Stomach (tissue), 19 donors: ENCODE measurements at places on chromosomes 11 and 22. TPM values are rescaled to one million over a fixed set of nuclear protein-coding genes. Genes with fewer than 3 reads are reported as not detected.
A peak's percentile ranks its signal among the peaks of the same experiment; 100 is the strongest.

DNA sequence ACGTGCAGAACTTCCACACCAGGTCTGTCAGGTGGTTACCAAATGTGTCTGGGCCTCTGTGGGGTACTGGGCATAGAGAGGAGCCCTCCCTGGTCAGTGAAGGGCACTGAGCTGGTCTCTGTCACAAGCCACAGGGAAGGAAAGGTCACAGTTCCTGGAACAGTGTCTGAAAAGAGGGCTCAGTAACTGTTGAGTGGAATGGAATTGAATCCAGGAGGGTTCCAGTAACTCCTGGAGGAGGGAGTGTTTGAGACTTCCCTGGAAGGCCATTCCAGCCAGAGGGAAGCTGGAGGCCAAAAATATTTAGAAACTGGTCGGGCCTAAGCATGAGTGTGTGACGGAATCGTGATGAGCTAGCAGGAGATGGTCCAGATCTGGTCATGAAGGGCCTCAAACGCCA is 7.9 kb downstream of the ACTN3 start:
- no peak for DNase-seq

DNA sequence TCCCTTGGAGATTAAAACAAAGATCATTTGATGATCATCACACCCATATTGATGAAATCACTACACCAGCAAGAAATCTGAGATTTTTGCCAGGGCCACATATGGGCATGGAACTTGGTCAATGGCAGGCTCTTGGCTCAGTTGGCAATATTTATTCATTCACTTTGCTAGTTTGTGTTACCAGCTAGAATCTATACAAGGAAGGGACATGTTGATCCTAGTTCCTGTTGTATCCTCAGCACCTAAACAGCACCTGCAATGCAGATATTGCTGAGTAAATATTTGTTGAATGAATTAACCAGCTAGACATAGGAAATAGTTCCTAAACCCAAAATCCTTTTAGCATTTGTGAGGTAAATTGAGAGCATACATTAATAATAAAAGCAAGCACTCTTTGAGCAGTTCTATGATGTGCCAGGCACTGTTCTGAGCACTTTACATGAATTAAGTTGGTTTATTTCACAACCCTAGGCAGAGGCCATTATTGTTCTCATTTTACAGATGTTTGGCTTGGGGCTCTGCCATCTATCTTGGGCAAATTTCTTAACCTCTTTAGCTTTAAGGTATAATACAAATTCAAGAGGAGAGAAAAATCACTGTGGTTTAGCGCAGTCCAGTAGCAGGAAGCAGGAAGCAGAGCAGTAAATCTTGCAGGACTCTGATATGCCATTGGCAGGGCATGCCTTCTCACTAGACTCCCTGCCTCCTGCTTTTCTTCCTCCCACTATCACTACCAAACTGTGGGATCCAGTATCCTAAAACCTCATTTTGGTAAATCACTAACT is 1.6 kb downstream of the TRIM68 start:
- no peak for DNase-seq

GRCh38 chr11:65355013-65355775 is 643 bp downstream of the TIGD3 start:
- no peak for DNase-seq

GRCh38 chr11:14446701-14447169 is 52.9 kb downstream of the COPB1 start:
- no peak for DNase-seq

DNA sequence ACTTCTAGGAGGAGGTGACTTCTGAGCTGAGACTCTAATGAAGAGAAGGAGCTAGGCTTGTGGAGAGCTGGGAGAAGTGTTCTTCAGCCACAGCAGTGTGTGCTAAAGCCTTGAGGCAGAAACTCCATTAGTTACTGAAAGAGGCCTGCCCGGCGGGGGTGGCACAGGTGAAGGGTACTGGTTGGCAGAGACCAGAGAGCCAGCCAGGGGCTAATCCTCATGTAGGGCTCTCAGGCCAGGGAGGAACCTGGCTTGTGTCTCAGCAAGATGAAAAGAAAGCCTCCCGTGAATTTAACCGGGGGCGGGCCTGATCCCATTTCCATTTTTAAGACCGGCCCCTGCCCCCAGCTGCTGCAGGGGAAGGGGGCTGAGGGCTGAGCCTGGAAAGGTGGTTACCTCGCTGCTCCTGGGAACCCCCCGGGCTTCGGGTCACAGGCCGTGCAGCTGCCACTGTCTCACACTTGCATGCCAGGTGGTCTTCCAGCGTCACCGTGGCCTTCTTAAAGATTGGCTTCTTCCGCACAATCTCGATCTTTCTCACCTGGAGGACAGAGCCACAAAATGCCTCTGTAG is 15.0 kb downstream of the PDGFB start:
- DNase-seq = no peak

DNA sequence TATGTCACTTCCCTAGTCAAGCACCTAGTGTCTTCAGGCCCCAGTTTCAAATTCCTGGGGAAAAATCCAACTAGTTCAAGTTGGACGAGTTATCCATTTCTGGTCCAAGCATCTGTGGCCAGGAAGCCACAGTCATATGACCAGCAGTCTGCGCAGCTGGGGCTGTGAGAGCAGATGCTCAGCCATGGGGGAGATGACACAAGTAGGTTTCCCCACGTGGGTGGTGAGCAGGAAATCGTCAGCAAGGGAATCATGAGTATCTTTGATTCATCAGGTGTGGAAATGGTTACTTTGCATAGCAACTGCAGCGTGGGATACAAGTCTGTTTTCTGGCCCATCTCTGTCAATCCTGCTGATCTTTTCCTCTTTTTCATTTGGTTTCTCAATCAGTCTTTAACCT is 185.3 kb downstream of the C11orf91 start:
- DNase-seq = no peak

- no peak for DNase-seq
Observed at GRCh38 chr11:111978028-111978771, 41.1 kb downstream of the DIXDC1 start.

- no peak for DNase-seq
Observed at GRCh38 chr11:19574916-19575315, 137.7 kb upstream of the NAV2 start.

DNA sequence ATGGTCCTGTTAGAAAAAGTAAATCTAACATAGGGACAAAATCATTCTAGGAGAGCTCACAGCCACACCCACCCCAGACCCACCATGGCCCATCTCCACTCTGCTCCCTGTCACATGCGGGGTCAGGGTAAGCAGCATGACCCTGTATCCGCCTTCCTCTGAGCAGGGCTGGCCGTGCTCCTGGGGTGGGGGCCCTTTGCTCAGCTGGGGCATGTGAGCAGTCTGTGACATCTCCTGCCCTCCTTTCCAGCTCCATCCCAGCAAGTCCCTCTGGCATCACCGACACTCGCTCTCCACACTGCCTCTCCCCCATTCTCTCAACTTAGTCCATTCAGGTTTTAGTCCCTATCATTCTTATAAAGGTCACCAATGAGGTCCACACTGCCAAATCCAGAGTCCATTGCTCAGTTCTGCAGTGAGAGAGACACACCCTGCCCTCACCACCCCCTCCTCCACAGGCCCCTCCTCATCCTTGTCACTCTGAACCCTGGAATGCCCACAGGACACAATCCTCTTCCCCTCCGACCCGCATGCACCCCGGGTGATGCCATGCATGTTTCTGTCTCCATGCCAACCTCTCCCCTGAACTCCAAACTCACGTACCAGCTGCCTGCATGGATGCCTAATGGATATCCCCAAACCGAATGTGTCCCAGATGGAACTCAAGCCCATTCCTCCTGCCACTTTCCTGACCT is 65.1 kb upstream of the PITPNB start:
- DNase-seq = no peak

- DNase-seq = no peak
Observed at GRCh38 chr22:45425101-45425500, 11.6 kb downstream of the RIBC2 start.

- DNase-seq = peak; percentile 98
Observed at GRCh38 chr22:36409911-36410756, 22.4 kb upstream of the MYH9 start.

- no peak for DNase-seq
Observed at GRCh38 chr22:46280999-46281623, 13.3 kb downstream of the TTC38 start.

DNA sequence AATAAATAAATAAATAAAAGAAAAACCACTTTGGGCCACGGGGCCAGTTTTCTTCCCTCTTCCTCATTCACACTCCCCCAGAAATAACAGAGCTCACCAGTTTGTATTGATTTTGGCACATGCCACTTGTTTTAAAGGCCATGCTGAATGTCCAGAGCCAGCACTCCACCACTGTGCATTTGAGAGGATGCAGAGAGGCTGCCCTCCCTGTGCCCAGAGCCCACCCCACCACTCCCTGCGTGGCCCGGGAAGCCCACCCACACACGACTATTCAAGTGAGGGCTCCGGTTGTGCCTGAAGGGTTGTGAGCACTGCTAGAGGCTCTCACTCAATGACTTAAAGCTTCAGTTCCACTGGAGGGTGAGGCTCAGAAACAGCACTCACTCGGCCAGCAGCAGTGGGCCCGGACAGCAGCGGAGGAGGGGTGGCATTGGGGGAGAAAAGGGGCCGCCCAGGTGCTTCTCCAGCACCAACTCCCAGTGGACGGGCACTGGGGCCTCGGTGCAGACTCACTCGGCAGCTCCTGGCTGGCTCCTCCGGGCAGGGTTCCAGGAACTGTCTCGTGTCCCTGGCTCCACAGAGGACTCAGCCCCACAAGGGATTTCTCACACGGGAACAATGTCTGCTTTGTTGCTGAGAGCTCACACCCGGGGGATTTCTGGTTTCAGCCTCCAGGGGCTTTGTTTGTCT is 112.7 kb downstream of the SHANK2 start:
- DNase-seq = peak; percentile 84

GRCh38 chr11:114066046-114066648 is 6.6 kb downstream of the ZBTB16 start:
- no peak for DNase-seq

GRCh38 chr11:17791144-17791543 is 56.6 kb downstream of the KCNC1 start:
- DNase-seq = no peak

GRCh38 chr22:31960767-31961166 is 16.4 kb downstream of the YWHAH start:
- no peak for DNase-seq

DNA sequence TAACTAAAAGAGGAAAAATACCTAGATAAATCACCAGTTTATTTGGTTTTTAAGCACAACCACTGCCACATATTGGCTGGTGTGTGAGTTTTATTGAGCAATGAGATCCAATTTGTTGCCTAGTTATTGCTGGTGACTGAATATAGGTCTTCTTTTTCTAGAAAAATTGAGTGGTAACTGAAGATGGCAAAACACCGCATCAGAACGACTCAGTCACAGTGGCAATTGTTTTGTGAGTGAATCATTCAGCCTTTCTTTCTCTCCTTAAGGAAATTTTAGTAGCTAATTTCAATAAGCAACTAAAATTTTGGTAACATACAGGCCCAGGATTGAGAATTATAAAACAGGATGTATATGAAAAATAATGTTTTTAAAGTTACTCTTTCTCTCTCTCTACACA is 533.0 kb downstream of the KCNA4 start:
- DNase-seq = no peak

GRCh38 chr11:60960405-60960804 is 8.4 kb upstream of the SLC15A3 start:
- no peak for DNase-seq

DNA sequence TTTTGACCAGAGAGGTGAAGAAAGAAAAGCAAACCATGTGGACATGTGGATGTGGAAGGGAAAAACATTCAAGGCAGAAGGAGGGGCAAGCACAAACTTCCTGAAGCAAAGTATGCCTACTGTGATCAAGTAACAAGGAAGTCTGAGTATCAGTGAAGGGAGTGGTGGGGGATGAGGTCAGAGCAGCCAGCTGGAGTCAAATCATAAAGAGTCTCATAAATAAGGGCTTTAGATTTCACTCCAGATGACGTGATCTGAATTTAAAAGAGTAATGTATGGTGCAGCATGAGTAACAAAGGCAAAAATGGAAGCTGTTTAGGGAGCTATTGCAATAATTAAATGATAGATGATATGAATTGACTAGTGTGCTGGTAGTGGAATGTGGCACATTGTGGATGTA is 665.4 kb upstream of the CCDC90B start:
- DNase-seq = peak; percentile 72

DNA sequence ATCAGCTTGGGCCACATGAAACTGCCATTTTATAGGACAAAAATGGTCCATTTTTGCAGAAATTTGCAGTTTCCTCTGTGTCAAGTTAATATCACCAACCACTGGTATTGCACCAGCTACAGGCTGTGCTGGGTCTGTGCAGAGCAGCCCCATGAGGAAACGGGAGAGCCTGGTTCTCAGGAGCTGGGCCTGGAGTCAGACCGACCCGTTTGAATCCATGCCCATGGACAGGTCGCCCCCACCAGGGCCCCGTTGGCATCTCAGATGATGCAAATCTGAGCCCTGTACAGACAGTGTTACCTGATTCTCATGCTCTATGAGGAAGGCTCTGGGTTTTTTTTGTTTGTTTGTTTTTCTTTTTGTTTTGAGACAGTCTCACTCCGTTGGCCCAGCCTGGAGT is 9.8 kb upstream of the SEC14L6 start:
- no peak for DNase-seq

- DNase-seq = peak; percentile 24
Observed at GRCh38 chr11:95999711-96000406, 76.0 kb upstream of the MTMR2 start.

- no peak for DNase-seq
Observed at GRCh38 chr22:37547251-37547741, 13.0 kb upstream of the CDC42EP1 start.

DNA sequence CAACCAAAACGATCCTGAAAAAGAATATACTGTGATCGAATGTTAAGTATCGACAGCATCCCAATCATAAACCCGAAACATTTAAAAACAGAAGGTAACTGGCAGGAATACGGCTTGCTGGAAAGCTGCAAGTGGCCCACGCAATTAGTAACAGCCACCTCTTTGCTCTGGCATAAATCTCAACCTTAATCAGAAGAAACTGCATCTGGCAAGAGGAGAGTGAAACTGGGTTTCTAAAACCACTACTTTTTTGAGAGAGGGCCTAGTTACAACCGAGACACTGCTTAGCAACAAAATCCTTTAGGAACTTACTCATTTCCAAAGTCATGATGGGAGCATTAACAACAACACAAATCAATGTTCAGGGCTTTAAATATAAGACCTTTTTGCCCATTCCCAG is 7.9 kb downstream of the NCAPD3 start:
- no peak for DNase-seq

The GAS2 gene
- polyA plus RNA-seq = 1.6 TPM

The SOX6 gene
- polyA plus RNA-seq = 1.2 TPM

The CDON gene
- 0.44 TPM for polyA plus RNA-seq

The NXPE2 gene
- not detected for polyA plus RNA-seq

The SHISAL1 gene
- polyA plus RNA-seq = 0.46 TPM

The TSSK2 gene
- not detected for polyA plus RNA-seq

The NAV2 gene
- 3.1 TPM for polyA plus RNA-seq

The CCDC83 gene
- polyA plus RNA-seq = not detected
